ENCODE measurements at places on chromosomes 6 and 20.

DNA sequence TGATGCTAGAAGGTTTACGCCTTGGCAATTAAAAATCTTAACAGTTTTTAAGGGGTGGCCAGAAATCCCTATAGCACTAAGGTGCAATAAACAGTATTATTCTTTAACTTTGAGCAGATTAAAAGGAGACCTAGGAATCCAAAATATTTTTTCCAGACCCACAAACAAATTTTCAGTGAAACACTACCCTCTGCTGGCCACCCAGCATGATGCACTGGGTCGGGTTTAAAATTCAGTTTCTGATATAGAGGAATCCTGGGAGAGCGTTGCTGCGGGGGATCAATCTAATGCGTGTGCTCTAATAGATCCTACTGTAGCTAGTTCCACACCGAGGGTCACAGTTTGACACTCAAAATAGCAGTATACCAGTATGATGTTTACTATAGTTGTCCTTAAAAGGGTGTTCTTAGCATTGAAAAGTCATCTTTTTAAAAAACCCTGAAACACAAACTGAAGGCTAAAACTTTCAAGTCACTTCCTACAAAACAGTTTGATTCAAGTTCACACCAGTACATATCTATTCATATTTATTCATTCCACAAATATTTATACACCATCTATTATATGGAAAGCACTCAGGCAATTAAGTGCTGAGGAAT lies 10.2 kb downstream of the UBE3D start:
- DNase-seq: peak; percentile 28

DNA sequence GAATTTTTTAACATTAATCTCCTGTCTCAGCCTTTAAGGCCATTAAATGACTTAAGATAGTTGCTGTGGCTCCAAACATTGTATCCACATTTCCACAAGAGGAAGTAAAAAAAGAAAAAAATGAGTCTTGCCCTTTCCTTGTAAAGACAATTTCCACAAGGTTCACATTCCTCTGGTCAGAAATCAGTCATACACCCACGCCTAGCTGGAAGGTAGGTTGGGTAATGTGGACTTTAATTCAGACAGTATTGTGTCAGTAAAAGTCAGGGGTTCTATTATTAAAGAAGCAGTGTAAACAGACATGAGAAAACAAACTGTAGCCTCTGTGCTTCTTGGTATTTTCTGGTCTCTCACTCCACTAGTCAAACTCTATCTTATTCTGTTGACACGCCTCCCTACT lies 682.0 kb downstream of the GRIK2 start:
- no peak for DNase-seq

- DNase-seq: no peak
Measured at GRCh38 chr6:166567107-166567506, 19.4 kb downstream of the RAMACL start.

- no peak for DNase-seq
Measured at GRCh38 chr20:50278684-50279531, 88.3 kb downstream of the CEBPB start.

DNA sequence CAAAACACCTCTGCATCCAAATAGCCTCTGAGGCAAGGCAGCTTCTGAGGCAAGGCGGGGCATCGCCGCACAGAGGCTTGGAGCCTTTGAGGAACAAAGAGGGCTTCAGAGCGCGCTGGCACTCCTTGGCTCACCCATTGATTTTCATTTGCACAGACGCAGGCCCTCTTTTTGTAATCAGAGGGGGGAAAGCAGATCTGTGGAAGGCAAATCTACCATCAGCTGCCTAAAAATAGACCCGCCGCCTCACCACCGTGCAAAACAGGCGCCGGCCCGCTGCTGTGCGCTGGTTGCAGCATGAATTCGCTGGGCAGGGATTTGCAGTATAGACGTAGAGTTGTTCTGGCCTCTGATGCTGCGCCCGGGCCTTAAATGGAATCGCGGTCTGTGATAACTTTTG lies 69.9 kb upstream of the STMND1 start:
- DNase-seq: no peak

GRCh38 chr20:35866418-35867202 lies 87.7 kb downstream of the SCAND1 start:
- DNase-seq: no peak

DNA sequence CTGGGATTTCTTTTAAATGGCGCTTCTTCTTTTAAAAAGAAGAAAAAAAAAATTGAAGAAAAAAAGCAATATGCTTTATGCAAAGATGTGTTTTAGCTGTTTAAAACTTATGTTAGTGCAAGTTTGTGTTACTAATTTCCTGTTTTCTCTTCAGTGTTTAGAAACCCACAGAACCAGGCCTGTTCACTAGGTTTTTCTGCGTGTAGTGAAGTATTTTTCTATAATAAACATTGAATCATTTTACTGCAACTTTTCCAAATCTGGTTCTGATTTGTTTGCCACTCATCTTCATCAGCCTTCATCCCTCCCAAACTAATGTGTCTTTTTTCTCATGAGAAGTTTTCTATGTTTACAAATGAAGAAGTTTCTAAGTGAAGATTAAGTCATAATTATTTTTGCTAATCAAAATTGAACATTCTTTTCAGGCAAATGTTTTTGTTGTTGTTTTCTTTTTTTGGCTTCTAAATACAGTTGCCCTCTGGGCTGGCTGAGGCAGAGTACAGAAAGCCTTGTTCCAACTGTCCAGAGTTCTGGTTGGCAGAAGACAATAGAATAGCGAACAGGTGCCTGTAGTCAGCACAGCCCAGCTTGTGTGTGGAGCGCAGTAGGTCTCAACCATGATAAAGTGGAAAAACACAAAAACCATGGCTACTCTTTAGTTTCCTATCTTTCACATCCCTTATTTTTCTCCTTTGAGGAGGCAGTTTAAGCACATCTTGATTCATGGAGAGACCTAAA lies 14.5 kb downstream of the ZNF76 start:
- DNase-seq: no peak

GRCh38 chr20:11941593-11942246 lies 24.0 kb downstream of the BTBD3 start:
- DNase-seq: no peak

- DNase-seq: peak; percentile 70
Measured at GRCh38 chr20:8476021-8476420, 344.0 kb downstream of the PLCB1 start.

DNA sequence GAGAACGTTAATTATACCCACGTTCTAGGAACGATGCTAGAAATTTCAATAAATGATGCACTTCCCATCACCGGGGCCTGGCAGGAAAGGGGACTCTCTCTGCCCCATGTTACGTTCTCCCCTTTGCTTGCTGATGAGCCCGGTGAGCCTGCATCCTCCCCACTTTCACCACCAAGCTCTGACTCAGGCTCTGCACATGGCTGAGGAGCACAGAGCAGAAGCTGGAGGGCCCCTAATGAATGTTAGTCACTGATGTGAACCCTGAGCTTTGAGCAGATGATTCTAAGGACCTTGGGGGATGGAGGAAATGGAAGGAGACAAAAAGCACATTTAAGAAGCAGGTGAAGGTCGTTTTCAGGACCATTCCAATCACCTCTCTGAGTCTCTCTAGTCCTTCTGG lies 468.2 kb upstream of the ARID1B start:
- no peak for DNase-seq

- no peak for DNase-seq
Measured at GRCh38 chr6:30656513-30656912, 9.6 kb downstream of the C6orf136 start.

DNA sequence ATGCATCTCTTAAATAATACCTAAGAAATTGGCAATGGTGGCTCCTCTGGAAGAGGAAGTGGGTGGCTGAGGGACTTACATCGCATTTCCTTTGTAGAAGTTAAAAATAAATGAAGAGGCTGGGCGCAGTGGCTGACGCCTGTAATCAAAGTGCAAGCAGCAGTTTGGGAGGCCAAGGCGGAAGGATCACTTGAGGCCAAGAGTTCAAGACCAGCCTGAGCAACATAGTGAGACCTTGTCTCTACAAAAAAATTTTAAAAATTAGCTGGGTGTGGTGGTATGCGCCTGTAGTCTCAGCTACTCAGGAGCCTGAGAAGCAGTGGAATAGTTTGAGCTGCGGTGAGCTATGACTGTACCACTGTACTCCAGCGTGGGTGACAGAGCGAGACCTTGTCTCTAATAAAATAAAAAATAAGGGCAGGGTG lies 12.2 kb upstream of the NCOA3 start:
- peak; percentile 86 for DNase-seq

DNA sequence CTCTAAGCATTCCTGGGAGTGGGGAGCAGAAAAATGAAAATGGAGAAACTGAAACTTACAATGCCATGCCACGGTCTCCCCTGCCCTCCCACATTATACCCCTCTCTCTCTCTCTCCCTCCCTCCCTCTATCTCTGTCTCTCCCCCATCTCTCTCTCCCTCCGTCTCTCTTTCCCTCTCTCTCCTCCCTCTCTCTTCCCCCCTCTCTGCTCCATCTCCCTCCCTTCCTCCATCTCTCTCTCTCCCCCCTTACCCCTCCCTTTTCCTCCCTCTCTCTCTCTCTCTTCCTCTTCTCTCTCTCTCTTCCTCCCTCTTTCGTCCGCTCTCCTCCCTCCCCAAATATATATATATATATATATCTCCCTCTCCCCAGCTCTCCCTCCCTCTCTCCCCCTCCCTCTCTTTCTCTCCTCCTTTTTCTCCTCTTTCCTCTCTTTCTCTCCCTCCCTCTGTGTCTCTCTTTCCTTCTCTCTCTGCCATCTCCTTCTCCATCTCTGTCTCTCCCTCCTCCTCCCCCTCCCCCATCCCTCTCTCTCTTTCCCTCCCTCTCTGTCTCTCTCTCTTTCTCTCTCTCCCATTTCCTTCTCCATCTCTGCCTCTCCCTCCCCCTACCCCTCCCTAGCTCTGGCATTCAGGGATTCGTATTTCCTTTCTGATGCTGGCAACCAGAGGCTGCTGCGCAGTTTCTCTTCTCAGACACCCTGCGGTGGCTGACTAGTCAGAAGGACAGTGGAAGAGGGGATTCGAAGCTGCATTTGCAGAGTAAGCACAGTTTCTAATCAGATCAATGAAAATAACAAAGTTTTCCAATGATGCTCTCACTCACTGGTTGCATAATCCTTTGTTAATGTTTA lies 13.9 kb upstream of the VAPB start:
- DNase-seq: no peak

DNA sequence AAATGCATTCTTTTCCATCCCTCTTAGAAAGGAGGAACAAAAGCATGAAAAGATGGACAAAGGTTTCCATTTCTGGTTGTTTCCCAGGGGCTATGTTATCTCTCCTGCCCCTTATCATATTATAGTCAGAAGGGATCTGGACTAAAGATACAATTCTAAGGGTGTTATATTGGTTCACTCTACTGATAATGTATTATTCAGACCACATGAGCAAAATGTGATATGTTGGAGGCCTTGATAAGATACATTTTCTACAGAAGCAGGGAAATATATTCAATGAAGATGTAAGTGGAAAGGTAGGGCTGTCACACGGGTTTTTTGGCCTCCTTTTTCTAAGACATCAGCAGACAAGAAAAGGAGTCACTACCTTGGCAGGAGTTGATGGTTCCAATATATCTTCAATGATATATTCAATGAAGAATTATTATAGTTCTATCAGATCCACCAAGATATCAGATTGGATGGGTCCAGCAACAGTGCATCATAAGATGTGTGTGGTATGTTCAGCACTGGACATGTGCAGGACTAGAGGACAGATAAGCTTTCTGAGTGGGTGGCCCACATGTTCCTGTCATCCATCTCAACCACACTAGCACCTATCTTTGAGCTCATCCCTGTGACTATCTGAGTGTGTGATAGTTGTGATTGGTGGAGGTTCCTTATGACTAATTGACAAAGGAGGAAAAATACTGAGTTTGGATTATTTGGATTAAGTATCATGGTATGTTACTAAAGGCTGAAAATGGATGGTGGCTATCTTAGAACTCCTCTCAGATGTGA lies 5.7 kb upstream of the ZKSCAN3 start:
- no peak for DNase-seq

DNA sequence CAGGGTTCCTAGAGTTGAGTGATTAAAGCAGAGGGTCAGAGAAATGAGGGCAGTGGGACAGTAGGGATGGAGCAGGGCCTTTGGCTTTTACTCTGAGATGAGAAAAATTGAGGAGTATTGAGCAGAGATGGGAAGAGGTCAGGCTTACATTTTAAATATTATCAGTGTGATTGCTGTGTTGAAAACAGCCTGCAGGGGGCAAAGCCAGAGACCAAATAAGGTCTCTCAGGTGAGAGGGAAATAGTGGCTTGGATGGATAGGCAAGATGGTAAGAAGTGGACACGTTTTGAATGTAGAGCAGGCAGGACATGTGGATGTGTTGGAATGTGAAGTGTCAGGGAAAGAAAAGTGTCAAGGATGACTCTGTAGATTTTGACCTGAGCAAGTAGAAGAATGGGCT lies 105.0 kb upstream of the MAP3K7 start:
- DNase-seq: no peak

- no peak for DNase-seq
Measured at GRCh38 chr6:107435798-107436197, 23.6 kb downstream of the PDSS2 start.

GRCh38 chr6:167409694-167410093 lies 84.8 kb downstream of the TTLL2 start:
- no peak for DNase-seq

DNA sequence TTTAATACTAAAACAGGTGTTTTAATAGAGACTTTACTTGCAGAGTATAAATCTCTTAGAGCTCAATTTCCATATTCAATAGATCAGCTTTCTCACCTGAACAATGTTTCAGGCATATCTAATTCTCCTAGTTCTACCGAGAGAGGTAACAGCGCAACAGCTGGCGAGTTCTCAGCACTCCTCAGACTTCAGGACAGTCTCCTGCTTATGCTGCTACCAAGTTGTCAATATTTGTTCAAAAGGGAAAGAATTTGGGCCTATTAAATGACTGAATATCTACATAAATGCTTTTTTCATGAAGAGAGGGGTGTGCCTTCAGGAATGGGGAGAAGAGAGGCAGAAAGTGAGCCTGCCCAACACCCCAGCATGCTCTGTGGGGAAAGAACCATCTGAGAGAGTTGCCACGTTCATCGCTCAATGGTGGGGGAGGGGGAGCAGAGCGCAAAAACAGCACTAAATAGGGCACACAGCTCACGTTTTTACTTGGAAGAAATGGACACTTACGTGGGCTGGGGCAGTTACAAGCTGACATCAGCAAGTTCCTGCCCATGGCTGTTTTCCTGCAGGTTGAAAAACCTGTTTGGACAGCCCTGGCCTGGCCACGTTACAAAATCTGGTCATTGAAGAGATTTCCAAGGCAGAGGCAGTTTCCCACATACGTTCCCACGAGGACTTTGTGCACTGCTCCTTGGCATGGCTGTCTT lies 38.0 kb downstream of the EZR start:
- no peak for DNase-seq

GRCh38 chr6:47070461-47070860 lies 28.3 kb upstream of the ADGRF1 start:
- DNase-seq: no peak

- DNase-seq: no peak
Measured at GRCh38 chr6:106347219-106347618, 13.3 kb upstream of the CRYBG1 start.

GRCh38 chr20:3165473-3166337 lies 6.0 kb upstream of the FASTKD5 start:
- no peak for DNase-seq

GRCh38 chr6:17281100-17281496 lies at the start of gene RBM24:
TSS of gene RBM24 (plus strand) at chr6:17281361. CDS start at chr6:17281582, 221 bp downstream.
- DNase-seq: peak; percentile 65

GRCh38 chr6:155388591-155388990 lies 67.0 kb downstream of the NOX3 start:
- no peak for DNase-seq
